ENCODE measurements at places on chromosomes 5 and 9.
A peak's percentile ranks its signal among the peaks of the same experiment; 100 is the strongest.

GRCh38 chr9:89902450-89903140, 297.8 kb downstream of the GADD45G start:
- DNase-seq = no peak

DNA sequence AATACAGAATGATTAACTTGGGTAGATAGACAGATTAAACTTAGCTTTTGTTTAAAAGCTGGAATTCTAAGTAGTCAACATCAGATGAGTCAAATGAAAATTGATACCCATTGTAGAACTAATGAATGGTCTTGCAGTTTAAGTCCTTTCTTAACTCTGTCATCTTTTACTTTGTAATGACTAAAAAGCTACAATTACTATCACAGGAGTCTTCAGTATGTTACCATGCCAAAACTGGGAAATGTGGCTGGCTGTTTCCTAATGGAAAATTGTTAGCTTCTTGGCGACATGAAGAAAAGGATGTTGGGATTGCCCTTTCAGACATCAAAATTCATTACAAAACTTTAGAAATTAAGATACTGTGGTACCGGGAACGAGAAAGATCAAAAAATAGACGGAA, 20.2 kb upstream of the ANXA1 start:
- DNase-seq = no peak

DNA sequence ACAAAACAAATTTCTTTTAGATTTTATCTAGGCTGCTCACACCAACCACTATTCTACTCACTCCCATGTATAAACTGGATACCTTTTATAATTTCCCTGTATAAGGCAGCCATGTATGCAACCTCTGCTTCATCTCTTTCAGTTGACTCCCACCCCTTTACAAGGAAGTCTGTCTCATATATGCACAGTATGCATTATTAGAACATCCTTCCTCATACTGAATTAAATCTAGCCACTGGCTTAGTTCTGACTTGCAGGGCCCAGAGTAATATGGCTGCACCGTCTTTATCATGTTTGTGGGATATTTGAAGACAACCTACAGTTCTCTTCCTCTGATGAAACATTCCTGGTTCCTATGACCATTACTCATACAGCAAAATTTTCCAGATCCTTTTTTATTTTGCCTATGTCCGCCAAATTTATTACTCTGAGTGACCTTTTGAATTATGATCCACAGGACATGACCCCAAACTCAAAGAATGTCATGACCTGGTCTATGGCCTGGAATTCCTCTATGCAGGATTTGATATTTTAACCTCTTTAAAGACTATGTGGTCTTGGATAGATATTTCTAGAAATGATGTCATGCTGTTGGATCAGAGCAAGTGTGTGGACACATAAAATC, 76.6 kb upstream of the ITGA1 start:
- DNase-seq = no peak

GRCh38 chr5:84379749-84380148, 4.9 kb downstream of the EDIL3 start:
- no peak for DNase-seq

DNA sequence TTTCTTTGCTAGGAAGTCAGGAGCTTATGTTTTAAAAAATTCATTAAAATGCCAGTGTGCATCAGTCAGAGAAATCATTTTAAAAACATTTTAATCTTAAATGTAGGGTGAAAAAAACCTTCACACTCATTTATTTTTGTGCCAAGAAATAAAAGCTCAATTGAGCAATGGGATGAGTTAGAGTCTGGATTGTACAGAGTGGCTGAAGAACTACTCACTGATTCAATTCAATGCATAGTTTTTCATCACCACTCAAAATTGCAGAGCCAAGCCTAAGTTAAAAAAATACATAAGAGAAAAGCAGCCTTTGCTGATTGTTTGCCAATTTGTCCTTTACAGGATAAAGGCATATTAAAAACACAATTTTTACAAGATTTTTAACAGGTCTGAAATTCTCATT, 168.2 kb upstream of the DMRTA1 start:
- DNase-seq = no peak

DNA sequence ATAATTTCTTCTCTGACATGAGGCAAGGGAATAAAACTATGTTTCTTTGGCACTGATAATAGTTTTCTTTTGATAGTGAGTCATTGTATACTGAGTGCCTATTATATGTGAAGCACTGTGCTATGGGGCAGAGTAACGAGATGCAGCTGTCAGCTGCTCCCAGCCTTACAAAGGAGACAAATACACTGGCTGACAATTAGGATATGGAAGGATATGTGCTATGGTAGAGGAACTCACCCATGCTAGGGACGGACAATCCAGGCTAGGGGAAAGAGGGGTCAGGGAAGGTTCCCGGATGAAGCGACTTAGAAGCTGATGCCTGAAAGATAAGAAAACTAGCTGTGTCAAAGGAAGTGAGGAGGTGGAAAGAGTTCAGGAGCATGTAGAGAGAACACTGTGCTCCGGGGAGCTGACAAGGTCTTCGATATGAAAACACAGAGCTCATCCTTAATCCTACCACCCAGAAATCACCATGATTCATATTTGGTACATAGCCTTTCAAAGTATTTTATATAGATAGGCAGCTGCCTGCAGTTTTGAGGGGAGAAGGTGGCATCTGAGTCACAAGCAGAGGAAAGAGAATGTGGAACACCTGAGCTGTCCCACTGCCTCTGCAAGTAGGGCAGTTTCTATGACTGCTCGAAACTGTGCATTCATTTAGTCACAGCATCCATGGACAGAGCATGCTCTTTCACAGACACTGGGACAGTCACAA, 12.1 kb downstream of the BSPRY start:
- DNase-seq = no peak

- no peak for DNase-seq
Measured at GRCh38 chr9:75889977-75890471, 449 bp upstream of the PCSK5 start.

DNA sequence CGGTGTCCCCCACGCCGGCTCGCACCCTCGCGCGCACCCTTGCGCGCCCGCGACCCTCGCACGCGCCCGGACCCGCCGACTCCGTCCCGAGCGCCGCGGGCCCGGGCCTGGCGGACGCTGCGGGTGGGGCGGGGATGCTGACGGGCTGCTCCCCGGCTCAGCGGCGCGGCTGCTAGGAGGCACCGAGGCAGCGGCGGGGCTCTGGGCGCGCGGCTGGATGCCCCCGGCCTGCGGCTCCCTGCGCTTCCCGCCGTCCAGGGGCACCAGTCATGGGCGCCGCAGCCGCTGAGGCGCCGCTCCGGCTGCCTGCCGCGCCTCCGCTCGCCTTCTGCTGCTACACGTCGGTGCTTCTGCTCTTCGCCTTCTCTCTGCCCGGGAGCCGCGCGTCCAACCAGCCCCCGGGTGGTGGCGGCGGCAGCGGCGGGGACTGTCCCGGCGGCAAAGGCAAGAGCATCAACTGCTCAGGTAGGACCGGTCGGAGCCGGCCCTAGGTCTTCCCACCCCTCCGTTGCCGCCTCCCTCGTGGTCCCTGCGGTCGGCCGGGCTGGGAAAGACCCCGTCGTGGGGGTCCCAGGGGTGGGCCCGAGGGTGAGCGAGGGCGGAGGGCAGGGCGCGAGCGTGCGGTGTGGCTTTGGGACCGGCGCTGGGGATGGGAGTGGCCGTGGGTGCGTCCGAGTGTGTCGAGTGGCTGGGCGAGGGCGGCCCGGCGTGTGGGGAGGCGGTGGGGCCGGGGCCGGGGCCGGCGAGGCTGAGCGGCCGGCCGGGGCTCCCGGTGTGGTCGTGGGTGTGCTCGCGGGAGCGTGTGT, 530 bp downstream of the TMEFF1 start:
- peak; percentile 10 for DNase-seq

GRCh38 chr9:35107297-35108290, 4.7 kb upstream of the STOML2 start:
- no peak for DNase-seq

- DNase-seq = no peak
Measured at GRCh38 chr9:12698266-12698665, 5.1 kb downstream of the TYRP1 start.

- no peak for DNase-seq
Measured at GRCh38 chr5:13278811-13279210, 665.7 kb downstream of the DNAH5 start.

GRCh38 chr9:133995012-133995896, 3.1 kb upstream of the VAV2 start:
- no peak for DNase-seq

- no peak for DNase-seq
Measured at GRCh38 chr5:169911448-169912212, 68.7 kb downstream of the INSYN2B start.

- no peak for DNase-seq
Measured at GRCh38 chr9:35553670-35554543, 51.2 kb upstream of the TESK1 start.

GRCh38 chr5:174723315-174723978, 935 bp upstream of the MSX2 start:
- DNase-seq = no peak

- no peak for DNase-seq
Measured at GRCh38 chr5:27612161-27612560, 573.8 kb upstream of the CDH9 start.

DNA sequence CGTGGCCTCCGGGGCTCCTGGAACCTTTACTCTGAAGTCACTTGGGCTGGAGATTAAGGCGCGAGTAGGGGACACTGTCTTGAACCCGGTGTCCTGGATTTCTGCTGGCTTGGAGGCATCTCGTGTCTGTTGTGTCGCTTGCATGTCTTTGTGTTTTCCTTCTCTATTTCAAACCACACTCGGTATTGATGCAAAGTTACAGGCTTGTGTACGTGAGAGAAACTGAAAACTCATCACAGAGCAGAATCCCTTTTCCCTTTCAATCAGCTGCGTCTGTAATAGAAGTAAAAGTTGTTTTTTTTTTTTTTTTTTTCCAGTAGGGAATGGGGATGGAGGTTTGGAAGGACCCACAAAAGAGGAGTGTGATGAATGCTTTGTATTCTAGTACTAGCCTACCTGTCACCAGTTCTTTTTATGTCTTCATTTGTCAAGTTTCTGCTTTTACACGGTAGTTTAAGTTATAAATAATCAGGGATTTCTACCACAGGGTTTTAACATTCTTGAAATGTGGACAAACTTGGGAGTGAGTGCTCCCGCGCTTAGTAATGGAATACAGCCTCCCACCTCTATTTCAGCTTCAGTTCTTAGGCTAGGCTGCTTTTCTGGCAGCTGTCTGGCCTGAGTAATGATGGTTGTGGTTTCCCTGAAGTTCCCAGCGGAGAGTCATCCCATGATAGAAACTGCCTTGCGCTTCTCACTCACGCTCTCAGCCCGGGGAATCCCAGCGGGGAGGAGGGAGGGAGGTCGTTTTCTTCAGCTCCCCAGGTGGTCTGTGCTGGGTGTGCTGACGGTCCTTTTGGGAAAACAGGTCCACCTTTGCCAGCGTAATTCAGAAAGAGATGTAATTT, 763 bp downstream of the TJP2 start:
- no peak for DNase-seq

DNA sequence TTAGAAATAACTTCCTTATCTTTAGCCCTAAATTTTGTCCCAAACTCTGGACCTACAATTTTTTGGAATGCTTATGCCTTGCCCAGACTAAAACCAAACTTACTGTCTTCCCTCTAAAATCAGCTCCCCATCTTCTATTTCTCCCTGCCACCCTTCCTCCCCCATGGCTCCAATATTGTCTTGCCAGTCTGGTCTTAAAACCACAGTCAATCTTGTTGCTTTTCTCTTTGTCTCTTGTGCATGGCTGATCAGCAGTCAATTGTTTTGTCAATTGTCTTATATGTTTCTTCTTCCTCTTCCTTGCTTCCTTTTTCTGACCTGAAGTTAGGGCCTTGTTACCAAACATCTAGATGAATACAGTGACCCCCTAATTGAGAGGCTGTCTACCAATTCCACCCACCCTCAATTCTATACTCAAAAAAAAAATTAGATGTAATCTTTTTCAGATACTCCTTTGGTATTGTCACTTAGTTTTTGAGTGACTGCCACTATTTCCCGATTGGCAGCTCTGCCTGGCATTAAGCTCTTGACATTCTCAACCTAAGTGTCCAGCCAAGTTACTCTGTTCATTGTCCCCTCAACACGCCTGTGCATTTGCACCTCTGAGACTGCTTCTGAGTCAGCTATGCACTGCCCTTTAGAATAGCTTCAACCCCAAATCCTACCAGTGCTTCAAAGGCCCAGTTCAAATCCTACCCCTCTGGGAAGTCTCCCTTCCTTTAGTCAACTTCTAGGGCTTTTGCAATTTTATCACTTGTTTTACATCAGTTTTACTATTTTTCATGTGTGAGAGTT, 2.5 kb downstream of the PDCD1LG2 start:
- no peak for DNase-seq

GRCh38 chr9:133705576-133705975, 32.6 kb downstream of the SARDH start:
- no peak for DNase-seq

DNA sequence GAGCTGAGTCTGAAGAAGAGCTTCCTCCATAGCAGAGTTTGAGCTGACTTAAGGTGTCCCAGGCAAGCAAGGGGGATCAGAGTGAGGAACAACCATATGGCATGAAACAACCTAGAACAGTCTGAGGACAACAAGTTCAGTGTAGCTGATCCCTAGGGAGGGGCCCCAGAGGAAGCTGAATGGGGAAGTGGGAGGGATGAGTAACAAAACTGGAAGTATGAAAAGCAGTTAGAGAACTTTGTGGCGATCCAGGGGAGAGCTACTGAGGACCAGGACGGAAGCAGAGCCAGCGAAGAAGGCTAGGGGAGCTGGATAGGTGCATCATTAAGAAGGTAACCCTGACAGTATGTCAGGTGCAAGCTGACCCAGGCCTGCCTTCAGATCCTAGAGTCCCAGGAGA, 580.8 kb downstream of the BNC2 start:
- DNase-seq = no peak

DNA sequence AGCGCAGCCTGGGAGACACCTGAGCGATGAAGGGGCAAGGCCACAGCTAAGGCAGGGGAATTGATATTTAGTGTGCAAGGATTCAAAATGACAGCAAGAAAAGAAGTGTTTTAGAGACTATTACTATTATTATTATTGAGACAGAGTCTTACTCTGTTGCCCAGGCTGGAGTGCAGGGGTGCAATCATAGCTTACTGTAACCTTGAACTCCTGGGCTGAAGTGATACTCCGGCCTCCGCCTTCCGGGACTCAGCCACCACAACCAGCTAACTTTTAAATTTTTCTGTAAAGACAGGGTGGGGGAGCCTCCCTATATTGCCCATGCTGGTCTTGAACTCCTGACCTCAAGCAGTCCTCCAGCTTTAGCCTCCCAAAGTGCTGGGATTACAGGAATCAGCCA, 3.3 kb upstream of the GRHPR start:
- DNase-seq = no peak

DNA sequence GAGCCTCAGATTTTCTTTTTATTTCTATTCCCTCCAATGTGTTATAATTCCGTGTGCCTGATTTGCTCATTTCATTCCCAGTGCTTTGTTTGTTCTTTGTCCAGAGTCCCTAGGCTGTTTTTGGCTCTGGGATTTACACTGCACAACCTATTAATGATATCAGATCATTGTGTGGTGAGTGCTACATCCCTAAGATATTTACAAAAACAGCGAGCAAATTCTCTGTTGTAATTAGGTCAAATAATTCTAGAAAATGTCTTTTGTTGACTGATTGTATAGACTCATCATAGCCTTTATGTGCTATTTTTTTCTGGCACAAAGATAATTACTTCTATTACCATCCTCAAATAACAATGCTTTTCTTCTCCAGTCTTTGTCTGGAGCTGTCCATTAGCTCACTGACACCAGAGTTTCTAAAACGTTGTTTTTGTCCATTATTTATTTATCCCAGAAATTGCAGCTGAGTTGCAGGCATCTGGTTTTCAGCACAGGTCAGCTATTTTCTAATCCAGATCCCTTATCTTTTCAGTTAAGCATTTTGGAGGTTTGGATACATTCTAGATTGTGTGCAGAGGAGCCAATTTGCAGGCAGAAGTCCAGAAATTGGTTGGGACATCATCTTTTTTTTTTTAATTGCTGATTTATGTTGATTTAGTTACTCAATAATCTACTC, 379.9 kb upstream of the DMAC1 start:
- DNase-seq = no peak

- no peak for DNase-seq
Measured at GRCh38 chr9:132190966-132191365, 29.1 kb downstream of the NTNG2 start.
